ENCODE measurements at places on chromosomes 11 and 22.
A peak's percentile ranks its signal among the peaks of the same experiment; 100 is the strongest.

GRCh38 chr22:19097518-19097917 is 24.7 kb downstream of the DGCR2 start:
- no peak for DNase-seq

GRCh38 chr11:62461740-62462507 is 43.1 kb downstream of the SCGB1A1 start:
- no peak for DNase-seq

- peak; percentile 84 for DNase-seq
Measured at GRCh38 chr22:26568207-26568706, 21.7 kb downstream of the TPST2 start.

- peak; percentile 60 for DNase-seq
Measured at GRCh38 chr11:88337987-88338668, 592 bp upstream of the CTSC start.

DNA sequence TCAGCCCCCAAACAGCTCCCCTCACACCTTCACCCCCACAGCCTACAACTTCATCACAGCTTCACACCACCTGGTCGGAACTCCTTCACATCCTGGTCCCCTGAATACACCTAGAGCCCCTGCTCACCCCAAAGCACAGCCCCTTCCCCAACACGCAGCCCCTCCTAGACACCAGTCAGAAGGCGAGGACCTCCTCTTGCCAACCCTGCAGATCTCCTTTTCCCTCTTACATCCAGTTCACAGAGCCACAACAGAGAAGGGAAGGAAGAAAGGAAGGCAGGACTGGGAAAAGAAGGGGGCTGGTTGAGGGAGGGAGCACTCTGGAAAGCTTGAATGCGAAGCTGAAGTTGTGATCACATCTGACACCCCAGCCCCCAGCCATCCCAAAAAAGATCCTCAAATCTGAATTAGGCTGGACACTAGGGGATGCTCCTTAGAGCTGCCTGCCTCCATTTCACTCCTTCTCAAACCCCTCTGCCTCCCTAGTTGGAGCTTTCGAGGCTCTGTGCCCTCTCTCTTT is 629 bp downstream of the CCKBR start:
- no peak for DNase-seq

DNA sequence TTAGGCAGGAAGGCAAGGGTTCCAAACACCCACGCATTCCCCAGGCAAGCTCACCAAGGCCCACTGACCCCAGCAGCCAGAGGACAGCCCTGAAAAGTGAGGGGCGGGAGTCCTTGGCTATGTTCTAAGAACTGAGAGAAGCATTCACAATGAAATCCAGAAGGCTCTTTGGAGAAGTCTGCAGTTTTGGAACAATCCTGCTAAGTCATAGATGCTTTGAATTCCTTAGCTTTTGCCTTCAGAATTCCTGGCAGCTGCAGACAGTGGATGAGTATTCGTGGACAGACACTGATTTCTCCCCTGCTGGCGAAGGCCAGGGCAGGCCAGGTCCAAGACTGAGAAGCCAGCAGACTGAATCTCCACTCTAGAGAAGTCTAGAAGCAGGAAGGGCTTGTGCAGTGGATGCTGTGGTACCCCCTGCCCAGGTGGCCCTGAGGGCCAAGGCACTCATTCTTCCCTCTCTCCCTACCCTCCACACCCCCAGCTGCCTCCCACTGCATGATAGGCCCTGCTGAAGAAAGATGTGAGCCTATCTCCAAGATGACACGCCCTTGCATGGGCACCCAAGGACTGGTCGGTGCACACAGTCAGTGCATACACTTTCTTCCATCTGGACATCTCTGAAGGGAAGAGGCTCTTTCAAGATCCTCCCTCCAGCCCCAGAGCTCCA is 133.2 kb upstream of the TEAD1 start:
- DNase-seq: no peak

GRCh38 chr11:46338988-46339666 is 8.1 kb upstream of the DGKZ start:
- DNase-seq: no peak

GRCh38 chr11:82174610-82175009 is 559.1 kb downstream of the FAM181B start:
- DNase-seq: peak; percentile 40

GRCh38 chr11:34602245-34602644 is 18.6 kb upstream of the EHF start:
- no peak for DNase-seq

DNA sequence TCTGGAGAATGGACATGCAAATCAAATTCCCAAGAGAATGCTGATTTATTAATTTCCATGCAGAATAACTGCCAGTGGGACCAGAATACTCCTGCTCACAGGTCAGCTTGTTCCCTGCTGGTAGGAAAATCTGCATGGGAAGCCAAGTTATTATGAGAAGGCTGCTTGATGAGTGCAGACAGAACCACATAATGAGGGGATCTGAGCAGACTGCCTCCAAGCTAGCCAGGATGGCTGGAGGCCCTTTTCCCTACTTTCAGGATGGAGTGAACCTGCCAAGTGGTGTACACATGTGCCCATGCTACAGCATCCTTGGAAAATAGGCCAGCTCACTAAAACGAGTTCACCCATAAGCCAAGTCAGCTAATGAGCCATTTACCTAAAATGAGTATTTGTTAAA is 55.2 kb upstream of the ZBED5 start:
- no peak for DNase-seq

- no peak for DNase-seq
Measured at GRCh38 chr11:122265981-122266380, 150.0 kb upstream of the BLID start.

Measured in Caco-2 (cell line).